ENCODE measurements at places on chromosomes 16 and 17.

DNA sequence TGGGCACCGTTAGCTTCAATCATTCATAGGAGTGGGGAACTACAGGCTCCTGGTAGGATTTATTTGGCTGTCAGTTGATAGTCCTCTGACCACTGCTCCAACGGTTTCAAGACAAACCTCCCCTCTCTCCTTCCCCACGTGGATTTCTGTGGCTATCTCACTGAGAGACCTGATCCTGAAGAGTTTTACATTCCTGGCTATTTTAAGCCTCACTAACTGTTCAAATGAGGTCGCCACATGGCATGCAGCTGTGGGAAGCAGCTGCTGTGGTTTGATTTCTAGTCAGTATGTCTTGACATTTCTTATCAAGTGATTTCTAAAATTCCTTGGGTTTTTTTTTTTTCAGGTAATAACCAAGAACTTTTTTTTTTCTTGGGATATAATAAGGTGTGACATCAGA lies 38.3 kb downstream of the CDK5R1 start:
- DNase-seq = no peak

DNA sequence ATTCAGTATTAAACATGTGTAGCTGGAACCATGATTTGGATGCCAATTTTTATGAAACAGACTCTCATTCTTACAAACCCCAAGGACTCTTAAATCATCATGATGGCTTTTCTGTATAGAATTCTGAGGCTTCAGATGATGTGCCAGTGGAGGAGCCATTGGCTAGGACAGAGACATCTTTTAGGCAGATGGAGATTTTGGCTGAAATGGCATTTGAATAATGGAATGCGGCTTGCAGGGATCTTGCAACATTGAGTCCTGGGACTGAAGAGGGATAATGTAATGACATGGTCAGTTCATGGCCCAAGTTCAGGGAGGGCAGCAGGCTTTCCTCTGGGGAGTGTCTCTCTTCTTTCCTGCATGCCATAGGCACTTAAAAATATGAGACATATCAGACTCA lies 172.4 kb downstream of the ABCA8 start:
- no peak for DNase-seq

GRCh38 chr17:67818110-67819002 lies 6.9 kb upstream of the BPTF start:
- DNase-seq = no peak

GRCh38 chr16:20899477-20900298 lies 470 bp downstream of the DCUN1D3 start:
- no peak for DNase-seq

- no peak for DNase-seq
These were observed 735 bp downstream of the PSMD11 start for GRCh38 chr17:32445074-32445415.

- no peak for DNase-seq
These were observed 41.0 kb upstream of the KSR1 start for GRCh38 chr17:27415120-27415795.

DNA sequence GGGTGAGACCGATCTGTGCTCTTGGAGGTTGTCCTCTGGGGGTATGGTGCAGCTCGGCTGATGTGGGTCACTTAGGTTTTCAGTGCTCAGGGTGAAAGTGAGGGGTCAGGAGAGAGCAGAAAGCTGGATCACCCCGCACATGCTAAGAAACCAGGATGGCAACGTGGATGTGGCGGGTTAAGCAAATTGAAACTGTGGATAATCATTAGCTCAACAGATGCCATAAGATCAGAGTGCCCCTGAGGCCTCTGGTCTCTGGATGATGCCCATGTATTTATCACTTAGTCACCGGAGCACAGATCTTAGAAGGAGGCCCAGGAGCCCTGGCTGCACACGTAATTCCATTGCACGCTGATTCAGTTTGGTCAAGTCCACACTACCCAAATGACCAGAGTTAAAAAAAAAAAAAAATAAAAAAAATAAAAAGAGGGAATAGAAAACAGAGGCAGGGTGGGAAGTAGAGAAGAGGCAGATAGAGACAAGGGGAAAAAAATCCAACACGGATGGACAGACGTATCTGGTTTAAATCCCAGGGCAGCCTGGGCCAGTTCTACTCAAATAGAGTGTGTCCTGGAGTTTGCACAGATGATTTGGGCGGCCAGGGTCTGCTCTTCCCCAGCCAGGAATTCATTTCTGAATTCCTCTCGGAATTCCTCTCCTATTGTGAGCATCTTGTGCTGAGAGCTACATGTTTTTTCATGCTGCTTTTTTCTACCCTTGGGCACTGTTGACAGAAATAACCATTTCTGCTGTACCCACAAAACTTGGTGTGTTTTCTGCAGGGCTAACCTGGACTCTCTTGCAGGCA lies 378.3 kb downstream of the CPPED1 start:
- no peak for DNase-seq

DNA sequence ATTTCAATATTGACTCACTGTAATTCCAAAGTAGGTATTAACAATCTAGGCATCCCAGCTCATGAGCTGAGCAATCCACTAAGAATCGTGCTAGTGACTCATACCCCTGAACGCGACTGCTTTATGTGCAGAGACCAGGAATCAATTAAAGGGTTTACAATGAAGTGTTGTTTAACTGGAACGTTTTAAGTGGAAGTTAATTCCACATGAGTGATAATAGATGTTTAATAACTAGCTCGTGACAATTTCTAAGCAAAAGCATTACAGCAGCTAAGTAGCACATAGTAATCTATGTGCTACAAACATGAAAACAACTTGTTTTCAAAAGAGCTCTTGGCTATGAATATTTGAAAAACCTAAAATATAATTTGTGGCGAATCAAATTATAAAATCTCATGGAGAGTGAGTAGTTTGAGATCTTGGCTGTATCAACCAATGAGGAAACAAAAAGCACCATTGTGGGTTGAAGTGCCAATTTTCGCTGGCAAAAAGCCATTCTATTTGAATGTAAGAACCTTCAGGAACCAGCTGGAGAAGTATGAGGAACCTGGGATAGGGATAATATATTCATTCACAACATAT lies 9.4 kb downstream of the GJC1 start:
- no peak for DNase-seq

- DNase-seq = no peak
These were observed 24.8 kb downstream of the CCR7 start for GRCh38 chr17:40540448-40540847.

DNA sequence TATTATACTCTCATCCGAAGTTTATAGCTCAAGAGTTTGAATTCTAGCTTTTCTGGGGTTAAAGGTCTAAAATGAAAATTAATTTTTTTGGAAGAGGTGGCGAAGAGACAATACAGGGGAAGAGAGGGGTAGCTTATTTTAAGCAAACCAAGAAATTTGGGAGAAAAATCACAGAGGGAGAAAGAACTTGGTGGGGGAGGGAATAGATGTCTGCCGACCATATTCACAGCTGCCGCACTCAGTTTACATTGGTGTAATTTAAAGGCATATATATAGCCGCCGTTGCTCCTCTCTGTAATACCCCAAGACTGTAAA lies 6.5 kb upstream of the ZFHX3 start:
- DNase-seq = no peak

DNA sequence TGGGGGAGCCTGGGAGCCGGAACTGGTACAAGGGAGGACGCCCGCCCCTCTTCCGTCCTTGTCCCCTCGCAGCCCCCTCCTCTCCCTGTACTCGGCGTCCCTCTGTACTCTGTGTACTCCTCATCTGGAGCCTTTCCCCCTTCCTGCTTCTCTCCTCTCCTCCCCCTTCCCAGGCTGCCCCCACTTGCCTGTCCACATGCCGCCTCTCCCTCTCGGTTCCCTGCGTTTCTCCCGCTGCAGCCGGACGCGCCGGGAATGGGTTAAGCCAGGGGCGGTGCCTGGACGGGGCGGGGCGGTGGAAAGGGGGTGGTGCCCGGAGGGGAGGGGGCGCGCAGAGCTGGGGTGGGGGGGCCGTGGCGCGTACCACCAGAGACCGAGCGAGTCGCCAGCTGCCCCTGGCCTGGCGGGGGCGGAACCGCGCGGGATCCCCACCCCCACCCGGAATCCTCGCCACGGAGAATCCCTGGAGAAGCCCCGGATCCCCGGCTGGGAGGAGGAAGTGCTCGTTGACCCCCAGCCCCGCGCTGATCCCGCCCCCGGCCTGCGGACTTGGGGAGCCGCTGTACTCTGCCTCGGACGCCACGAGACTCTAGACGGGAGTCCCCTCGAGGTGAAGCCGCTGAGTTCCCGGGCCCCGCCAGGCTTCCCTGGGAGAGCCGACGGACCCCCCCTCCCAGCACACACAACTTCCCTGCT lies 22.6 kb downstream of the GJD3 start:
- DNase-seq = no peak

- no peak for DNase-seq
These were observed 116.4 kb upstream of the CRHR1 start for GRCh38 chr17:45667591-45668171.

DNA sequence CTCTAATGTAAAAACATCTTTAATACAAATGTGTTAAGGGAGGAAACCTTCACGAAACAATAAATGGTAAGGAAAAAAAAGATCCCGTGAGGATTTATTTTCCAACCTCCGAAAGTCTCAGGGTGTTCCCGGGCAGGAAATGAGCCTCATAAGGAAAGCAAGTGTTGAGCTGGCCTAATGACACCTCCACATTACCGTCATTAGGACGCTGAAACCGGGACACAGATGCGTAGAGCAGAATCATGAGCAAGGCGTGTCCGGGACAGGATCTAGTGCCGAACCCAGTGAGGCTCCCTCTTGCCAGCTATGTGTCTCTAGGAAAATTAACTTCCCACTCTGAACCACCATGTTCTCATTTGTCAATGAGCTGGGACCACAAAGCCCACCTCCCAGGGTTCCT lies 22.7 kb upstream of the CYTH1 start:
- no peak for DNase-seq

GRCh38 chr17:46733837-46734475 lies 84.5 kb downstream of the WNT3 start:
- DNase-seq = no peak

DNA sequence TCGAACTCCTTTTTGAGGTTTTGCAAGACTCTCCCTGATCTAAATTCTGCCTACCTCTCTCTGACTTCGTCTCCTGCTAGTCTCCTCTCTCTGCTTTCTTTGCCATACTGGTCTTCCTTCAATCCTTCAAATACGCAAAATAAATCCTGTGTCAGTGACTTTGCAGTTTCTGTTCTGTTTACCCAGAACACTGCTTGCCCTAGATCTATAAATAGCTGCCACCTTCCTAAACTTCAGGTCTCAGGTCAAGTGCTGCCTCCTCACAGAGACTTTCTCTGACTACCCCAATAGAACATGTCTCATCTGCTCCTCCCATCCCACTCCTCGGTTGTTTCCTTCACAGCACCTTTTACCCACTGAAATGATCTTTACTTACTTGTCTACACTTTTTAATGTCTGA lies 78.9 kb downstream of the TRIM37 start:
- DNase-seq = no peak

GRCh38 chr16:47925811-47926460 lies 229.9 kb downstream of the ABCC12 start:
- DNase-seq = no peak

DNA sequence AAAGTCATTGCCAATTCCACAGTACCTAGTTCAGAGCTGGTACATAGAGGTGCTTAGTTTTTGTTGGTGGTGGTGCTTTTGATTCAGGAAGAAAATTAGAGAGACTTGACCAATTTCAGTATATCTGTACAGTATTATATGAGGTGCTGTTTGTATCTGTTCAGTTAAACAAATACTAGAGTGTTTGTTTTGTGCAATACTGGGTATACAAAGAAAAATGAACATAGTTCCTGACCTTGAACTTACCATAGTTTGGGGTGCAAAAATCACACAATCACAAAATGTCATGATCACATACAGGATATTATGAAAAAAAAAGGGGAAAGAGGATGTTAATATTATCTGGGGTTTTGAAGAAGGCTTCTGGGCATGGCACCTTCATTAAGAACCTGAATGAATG lies 39.8 kb upstream of the GOT2 start:
- DNase-seq = no peak
